ENCODE measurements at places on chromosomes 1 and 21.

DNA sequence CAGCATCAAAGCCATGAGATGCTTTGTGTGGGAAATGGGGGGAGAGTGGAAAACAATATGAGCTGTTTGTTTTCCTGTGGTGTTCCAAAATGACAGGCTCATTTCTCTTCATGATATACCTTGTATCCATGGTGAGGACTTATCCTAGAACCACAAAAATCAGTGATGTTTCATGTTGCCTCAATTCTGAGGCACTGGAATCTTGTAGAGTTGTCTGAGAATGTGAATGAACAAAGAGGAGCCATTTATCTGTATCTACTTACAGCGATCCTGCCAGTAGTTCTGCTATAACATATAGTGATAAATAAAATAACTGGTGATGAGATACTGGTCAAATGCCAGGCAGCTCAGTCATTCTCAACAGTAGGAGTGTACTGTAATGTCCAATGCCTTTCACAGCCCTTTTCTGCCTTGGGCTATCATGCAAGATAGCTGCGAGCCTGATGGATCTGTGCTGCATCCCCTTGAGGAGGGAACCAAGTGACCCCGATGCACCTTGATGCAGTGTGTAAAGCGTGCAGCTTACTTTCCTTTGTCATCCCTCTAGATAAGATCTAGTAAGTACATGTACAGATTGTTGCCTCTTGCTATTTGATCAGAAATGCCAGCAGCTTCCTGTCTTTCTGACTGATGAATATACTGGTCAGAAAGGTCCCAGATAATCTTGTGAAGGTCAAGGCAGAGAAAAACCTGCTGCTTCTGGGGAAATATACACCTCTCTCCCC lies 52.8 kb downstream of the SLC44A3 start:
- DNase-seq = no peak

DNA sequence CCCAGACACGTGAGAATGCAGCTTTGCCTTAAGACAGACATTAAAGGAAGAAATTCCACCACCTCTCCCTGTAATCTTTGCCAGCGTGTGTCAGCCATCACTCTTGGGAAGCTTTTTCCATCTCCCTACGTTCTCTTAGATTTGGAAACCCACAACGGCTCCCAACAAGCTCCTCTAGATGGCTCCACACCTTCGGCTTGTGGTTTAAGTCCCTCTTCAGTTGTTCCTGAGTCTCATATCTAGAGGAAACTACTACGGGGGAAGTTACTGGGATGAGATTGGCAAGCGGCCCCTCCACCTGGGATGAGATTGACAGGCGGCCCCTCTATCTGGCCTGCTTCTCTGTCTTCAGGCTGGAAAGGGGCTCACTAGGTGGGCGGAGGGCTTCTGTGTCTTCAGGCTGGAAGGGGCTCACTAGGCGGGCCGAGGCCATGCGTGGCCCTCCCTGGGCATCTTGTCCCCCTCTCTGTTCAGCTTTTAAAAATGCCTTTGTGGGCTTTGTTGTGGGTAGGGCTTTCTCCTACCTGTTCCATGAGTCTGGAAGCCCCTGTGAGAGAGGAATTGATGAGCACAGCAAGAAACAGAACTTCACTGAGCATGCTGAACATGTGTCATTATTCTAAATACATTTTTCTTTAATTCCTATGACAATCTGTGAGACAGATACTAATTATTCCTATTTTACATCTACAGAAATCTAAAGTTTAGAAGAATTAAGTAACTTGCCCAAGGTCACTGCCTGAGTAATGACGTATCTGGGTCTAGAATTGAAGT lies 670.5 kb downstream of the KIF26B start:
- no peak for DNase-seq

GRCh38 chr1:150778409-150778808 lies 12.8 kb upstream of the CTSS start:
- DNase-seq = no peak

DNA sequence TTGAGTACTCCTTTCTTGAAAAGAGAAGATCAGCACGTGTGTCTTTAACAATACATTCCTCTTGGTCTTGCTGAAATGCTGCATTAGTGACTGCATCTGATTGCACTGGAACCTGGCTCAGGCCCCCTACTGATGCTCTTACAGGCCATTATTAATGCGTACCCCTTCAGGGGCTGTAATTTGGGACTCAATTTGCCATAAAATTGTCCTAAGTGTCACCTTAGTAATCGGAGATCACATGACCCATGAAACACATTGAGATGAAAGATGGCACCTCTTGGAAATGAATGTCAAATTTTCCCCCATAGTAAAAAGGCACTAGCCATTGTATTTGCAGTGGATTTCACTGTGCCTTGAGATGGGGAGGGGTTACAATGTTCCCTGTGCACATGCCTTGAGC lies 563.3 kb downstream of the KIF26B start:
- DNase-seq = no peak

GRCh38 chr1:81717230-81717629 lies 83.5 kb upstream of the ADGRL2 start:
- no peak for DNase-seq
